ENCODE measurements at places on chromosomes 7 and 10.
A peak's percentile ranks its signal among the peaks of the same experiment; 100 is the strongest.

DNA sequence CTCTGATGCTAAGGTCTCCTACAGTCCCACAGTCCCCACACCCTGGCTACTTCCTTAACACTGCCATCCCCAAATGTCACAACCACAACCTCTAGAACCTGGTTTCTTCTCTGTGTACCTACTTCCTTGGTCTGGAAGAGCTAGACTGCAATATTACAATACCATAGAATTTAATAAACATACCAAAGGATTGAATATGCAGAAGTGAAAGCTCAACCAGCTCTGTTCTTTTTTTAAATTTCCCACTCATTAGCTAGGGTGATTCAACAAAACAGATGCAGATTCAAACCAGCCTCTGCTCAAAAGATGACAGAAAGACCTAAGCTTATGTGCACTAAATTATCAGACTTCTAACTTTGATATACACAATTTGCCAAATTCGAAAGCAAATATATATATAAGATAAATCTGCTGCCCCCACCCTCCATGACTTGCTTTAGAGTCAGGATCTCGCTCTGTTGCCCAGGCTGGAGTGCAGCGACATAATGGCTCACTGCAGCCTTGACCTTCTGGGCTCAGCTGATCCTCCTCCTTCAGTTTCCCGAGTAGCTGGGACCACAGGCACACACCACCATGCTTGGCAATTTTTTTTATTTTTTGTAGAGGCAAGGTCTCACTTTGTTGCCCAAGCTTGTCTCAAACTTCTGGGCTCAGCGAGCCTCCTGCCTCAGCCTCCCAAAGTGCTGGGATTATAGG, 212.6 kb downstream of the CHCHD3 start:
- no peak for DNase-seq

- no peak for DNase-seq
Observed at GRCh38 chr7:114087653-114088469, 169.1 kb upstream of the PPP1R3A start.

DNA sequence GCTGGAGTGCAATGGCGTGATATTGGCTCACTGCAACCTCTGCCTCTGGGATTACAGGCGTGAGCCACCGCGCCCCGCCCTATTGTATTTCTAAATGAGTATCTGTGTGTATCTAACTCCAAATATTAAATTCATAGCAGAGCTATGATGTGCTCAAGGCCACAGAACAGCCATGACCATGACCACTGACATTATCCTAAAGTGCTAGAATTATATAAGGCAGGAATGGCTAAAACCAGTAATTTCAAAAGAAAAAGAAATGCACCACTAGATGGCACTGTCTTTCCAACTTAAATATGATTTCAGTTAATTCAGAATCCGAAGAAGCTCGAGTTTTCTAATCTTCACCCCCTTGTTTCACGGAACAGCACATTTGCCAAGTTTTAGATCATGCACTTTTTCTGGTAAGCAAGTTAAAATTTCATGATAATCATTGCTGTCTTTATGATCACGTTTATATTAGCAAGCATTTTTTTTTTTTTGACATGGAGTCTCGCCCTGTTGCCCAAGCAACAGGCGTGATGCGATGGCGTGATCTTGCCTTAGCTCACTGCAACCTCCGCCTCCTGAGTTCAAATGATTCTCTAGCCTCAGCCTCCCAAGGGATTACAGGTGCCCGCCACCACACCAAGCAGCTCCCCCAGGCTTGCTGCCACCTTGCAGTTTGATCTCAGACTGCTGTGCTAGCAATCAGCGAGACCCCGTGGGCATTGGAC, 65.3 kb downstream of the OR13A1 start:
- peak; percentile 73 for DNase-seq

DNA sequence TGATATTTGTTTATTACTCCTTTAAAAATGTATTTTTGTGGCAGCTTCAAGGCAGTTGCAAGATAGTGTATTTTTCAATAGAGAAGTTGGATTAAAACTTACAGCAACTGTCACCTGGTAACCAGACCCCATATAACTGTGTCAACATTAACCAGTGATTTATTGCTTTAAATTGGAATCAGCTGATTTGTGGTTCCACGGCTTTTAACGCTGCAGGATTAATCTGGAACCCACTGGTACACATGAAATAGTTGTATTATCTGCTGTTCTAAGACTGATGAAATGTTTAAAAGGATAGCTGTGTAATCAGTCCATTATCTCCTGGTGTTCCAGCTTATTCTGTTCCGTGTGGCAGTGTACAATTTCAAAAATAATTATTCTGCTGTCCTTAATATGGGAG, 180.2 kb downstream of the CELF2 start:
- no peak for DNase-seq

- no peak for DNase-seq
Observed at GRCh38 chr10:122149561-122150505, 121.3 kb upstream of the BTBD16 start.

DNA sequence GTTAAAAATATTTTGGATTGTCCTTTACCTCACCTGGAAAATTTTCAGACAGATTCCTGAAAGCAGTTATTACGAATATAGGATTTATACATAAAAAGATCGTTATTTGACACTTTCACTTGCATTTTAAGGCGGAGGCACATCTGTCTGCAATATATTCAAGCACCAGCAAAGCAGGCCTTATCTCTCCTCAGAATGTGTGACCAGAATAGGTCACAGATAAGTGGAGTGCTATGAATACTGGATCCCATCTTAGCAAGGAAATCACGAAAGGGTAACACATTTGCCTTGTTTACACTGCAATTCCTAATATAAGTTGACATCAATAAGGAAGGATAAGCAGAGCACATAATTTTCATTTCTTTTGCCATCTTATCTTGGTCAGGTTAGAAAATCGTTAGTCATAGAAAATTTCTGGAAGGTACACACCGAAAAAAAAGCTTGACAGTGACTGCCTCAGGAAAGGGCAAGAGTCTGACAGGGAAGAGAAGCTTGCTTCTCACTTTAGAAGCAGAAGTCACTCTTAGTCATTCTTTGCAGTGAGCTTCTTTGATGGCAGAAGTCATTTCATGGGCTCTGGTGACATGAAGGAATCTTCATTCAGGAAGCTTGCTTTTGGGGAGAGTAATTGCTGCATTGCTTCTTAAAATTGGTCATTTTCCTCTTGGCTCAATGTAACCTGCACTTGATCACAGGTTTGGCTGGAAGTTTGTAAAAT, 98.1 kb upstream of the STK17A start:
- no peak for DNase-seq

- DNase-seq: no peak
Observed at GRCh38 chr7:142010952-142011548, 15.4 kb downstream of the MGAM start.

GRCh38 chr7:140022582-140023211, 40.1 kb downstream of the PARP12 start:
- no peak for DNase-seq

DNA sequence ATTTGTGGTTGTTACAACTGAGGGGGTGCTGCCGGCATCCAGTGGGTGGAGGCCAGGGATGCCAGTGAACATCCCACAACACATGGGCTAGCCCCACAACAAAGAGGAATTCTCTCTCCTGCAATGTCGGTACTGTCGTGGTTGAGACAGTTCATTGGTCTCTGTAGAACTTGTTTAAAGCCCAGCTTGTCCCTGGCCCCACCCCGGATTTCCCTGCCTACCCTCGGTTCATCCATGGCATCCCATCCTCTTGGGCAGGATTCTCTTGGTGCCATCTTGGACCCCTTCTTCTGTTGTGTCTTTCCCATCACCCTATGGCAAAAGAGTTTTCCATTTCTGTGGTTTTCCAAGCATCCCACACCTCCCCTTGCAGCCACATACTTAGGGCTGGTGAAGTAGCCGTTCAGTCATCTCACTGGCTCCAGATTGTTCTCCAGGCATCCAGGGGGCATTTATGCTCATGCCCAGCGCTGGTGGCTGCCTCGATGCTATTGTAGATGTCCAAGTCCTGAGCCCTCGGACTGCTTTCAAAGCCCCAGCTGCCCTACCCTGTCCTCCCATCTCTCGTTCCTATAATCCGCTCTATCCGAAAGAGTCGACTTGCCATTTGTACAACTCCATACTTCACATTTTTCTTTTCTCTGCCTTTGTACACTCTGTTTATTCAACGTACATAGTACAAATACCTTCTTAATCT, 39.2 kb downstream of the MGMT start:
- DNase-seq: no peak

GRCh38 chr7:152340161-152340560, 95.6 kb downstream of the KMT2C start:
- DNase-seq: no peak

DNA sequence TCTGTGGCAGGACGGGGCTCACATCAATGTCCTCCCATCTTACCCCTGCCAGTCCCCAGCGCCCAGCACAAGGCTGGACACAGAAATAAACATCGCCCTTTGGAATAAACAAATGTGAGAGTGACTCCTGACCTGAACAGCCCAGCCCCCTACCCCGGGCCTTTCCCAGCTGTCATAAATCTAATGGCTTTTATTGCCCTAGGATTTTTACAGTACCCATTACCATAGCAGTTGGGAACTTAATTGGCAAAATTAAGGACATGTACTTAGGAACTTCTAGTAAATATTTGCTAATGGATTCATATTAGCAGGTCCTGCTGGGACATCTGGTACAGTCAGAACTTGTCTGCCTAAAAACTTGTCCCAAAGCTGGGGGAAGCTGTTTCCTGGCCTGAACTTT, 76.6 kb downstream of the GLRX3 start:
- no peak for DNase-seq

DNA sequence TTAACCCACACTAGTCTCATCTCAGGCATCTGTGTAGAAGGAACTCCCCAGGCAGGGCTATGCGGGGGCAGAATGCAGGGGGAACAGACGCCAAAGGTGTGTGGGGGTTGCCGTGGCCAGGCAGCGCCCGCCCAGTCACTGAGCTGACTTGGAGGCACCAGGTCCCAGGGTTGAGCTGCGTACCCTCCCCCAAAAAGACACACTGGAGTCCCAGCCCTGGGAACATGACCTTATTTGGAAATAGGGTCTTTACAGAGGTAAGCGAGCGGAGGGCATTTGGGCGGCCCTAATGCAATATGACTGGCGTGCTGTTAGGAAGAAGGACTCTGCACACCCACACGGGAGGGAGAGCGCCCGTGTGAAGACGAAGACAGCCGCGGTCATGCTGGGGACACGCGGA, 274.5 kb downstream of the DNAJB6 start:
- no peak for DNase-seq

- no peak for DNase-seq
Observed at GRCh38 chr10:103080891-103081581, 112.0 kb downstream of the NT5C2 start.

DNA sequence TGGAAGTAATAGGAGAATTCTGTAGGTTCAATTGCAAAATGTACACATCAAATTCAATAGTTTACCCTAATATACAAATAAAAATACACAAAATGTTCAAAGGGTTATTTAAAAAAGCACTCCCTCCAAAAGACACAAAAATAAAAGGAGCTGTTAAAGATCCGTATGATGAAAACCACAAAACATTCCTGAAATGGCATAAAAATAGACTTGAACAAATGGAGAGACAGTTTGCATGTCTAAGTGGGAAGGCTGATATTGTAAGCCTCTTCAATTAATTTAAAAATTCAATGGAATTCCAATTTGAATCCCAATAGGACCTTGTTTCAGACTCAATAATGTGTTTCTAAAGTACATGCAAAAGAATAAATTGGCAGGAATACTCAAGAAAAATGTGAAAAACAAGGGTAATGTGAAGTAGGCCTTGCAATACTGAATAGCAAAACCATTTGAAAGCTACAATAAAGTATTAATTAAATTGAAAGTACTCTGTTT, 38.0 kb upstream of the INSYN2A start:
- no peak for DNase-seq

GRCh38 chr10:29345910-29346209, 57.0 kb downstream of the LYZL1 start:
- DNase-seq: no peak

- DNase-seq: peak; percentile 46
Observed at GRCh38 chr7:100799037-100799896, 28.1 kb downstream of the EPHB4 start.

DNA sequence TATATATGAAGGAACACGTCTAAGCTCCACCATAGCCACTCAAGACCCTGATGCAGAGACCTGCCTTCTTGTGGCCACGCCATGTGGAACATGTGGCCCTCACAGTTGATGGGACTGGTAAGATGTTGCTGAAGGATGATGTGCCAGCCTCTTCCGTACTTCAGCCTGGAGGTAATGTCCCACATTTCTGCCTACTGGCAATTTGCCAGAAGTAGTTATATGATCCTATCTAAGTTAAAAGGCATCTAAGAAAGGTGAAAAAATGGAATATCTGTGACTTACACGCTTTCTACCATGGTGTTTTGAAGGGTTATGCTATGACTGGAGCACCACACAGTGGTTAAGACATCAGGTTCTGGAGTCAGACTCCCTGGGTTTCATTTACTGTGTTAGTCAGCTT, 948.7 kb upstream of the GHITM start:
- DNase-seq: no peak

- no peak for DNase-seq
Observed at GRCh38 chr7:37196676-37197075, 252.0 kb downstream of the ELMO1 start.

GRCh38 chr7:92260248-92260781, 14.5 kb downstream of the ANKIB1 start:
- no peak for DNase-seq

DNA sequence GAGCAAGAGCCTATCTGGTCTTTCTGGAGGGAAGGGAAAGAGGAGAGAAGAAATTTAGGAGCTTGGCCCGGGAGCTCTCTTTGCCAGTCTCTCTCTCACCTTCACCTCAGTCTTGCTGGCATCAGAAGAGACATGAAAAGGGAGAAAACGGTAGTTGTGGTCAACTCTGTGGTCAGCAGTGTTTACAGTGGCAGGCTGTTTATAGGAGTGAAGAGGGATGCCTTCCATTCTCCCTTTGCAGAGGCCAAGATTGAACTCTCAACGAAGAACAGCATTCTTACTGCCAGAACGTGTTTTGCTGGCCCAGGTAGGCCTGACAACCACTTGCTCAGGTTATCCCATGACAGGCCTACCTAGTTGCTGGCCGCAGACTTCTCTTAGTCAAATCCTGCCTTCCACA, 133.3 kb downstream of the CCDC3 start:
- no peak for DNase-seq

GRCh38 chr10:1308173-1308961, 252.2 kb downstream of the WDR37 start:
- DNase-seq: no peak

GRCh38 chr7:65285906-65286864, 87.5 kb upstream of the ZNF92 start:
- DNase-seq: no peak

DNA sequence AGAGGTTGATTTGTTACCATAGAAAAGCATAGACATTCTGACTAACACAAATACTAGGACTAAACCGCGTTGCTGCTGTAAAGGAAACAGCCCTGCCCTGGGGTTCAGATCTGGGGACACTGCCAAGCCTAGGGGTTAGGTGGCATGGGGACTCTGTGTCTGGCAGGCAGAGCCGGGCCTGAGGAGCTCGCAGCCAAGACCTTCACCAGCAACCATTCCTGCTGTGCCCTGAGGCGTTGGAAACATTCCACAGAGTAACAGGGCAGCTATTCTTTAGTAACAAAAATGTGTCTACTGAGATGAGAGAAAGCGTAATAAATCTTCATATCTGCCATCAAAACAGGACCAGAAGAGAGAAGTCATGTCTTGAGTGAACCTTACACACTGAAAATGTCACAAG, 280.5 kb downstream of the POM121L12 start:
- DNase-seq: no peak

GRCh38 chr10:123781956-123782500, 109.6 kb downstream of the CPXM2 start:
- no peak for DNase-seq

- DNase-seq: no peak
Observed at GRCh38 chr10:64426745-64427144, 905.5 kb downstream of the REEP3 start.

Data from CD4-positive, alpha-beta T cell treated with Interleukin-2 at 100 ng/mL for 4 hours (primary cell).